ENCODE measurements at places on chromosomes 4 and X.

- DNase-seq: no peak
Observed at GRCh38 chrX:136745215-136746173, 35.2 kb downstream of the ARHGEF6 start.

DNA sequence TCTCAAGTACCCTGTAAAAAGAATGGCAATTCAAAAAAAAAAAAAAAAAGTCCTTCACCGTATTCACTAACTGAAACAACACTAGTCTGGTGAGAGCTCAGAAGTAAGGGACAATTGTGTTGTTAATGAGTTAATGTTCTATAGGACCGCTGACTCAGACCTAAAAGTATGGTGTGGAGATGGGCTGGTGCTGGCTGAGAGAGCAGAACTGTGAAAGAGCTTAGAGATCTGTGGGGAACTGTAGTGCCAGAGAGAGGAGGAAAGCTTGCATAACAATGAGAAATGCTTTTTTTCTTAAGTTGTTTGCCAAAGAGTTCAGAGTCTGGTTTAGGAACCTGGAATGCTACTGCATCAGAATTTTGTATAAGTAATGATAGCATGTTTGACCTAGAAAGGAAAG, 65.1 kb downstream of the LHFPL1 start:
- DNase-seq: no peak

- DNase-seq: no peak
Observed at GRCh38 chrX:74540635-74541249, 73.7 kb downstream of the RLIM start.

- no peak for DNase-seq
Observed at GRCh38 chr4:6716958-6717655, 1.1 kb downstream of the BLOC1S4 start.

Measured in stimulated activated CD4-positive, alpha-beta T cell treated with anti-CD3 and anti-CD28 coated beads, Interleukin-1b, Interleukin-23, amount 100 ng/mL, for 1 hour (primary cell).